Airway epithelial cell (primary cell): ENCODE measurements at places on chromosomes 16 and 17. TPM values are rescaled to one million over a fixed set of nuclear protein-coding genes. Genes with fewer than 3 reads are reported as not detected.

PRSS33 gene
- total RNA-seq: not detected in 2 replicates

SLC7A5 gene
- 243 and 368 TPM in 2 replicates for total RNA-seq

CD68 gene
- total RNA-seq: 14.8 and 21.2 TPM in 2 replicates

IL21R gene
- 0.28 and 0.42 TPM in 2 replicates for total RNA-seq

PPP1R27 gene
- not detected in 2 replicates for total RNA-seq

ARHGDIG gene
- 0.60 and 1.6 TPM in 2 replicates for total RNA-seq

HSBP1 gene
- 77.0 and 111 TPM in 2 replicates for total RNA-seq

ICAM2 gene
- total RNA-seq: 0.21 TPM in 1 of 2 replicates, not detected in the other

TMEM238L gene
- total RNA-seq: not detected in 2 replicates

KRTAP9-4 gene
- total RNA-seq: not detected in 2 replicates
